NCI-H1694 (cell line): ENCODE measurements at places on chromosomes 1 and 21.

DNA sequence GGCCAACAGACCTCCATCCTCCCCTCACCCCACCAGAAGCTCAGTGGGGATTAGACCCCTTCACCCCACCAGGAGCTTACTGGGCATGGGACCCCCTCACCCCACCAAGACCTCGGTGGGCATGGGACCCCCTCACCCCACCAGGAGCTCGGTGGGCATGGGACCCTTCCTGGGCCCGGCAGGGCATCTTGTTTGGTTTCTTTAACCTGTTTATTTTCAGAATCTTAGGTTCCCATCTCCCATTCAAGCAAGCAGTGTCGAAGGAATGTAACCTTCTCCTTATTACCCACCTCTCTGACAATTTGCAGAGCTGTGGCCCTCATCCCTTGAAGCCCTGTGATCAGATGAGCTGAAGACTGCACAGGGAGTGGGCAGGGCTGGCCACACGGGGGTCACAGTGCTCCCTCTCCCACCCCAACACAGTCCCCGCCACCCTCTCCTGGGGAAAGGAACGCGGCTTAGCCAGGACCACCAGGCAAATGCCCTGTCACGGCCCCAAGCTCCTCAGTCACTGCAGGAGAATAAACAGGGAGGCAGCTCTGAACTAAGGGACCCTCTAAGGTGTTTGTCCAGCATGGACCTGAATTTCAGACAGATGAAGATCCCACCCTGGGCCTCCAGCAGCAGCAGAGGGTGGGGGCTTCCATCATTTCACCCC, 330.0 kb downstream of the NPHP4 start:
- no peak for DNase-seq

GRCh38 chr1:48208251-48208650, 14.3 kb upstream of the SLC5A9 start:
- DNase-seq: no peak

DNA sequence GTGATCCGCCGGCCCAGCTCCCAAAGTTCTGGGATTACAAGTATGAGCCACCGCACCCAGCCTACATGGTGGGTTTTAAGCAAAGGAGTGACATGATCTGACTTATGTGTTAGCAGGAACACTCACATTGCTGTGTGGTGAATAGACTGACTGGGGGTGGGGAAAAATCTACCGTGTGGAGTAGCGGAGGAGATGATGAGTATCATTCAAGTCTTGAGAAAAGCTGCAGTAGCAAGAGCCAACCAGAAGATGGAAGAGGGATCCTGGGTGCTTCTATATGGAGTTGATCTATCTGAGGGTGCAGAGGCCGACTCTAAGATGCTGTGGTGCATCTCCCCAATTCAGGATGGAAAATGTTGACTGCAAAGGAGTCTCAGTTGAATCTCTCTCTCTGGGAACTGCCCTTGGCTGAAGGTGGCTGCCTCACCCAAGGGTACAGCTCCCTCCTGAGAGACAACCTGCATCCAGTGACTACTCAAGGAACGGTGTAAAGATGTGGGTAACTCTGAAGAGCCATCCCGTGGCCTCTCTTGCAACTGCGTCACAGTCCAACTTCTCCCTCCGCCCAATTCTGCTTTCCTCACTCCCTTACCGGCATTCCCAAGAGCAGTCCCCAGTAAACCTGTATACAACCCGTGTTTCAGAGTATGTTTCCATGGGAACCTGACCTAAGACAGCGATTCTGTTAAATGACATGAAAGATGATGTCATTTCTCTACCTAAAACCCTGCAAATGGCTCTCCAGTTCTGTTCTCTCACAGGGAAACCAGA, 7.4 kb upstream of the B3GALNT2 start:
- DNase-seq: no peak

GRCh38 chr1:150302338-150302737, 8.7 kb downstream of the MRPS21 start:
- DNase-seq: no peak

DNA sequence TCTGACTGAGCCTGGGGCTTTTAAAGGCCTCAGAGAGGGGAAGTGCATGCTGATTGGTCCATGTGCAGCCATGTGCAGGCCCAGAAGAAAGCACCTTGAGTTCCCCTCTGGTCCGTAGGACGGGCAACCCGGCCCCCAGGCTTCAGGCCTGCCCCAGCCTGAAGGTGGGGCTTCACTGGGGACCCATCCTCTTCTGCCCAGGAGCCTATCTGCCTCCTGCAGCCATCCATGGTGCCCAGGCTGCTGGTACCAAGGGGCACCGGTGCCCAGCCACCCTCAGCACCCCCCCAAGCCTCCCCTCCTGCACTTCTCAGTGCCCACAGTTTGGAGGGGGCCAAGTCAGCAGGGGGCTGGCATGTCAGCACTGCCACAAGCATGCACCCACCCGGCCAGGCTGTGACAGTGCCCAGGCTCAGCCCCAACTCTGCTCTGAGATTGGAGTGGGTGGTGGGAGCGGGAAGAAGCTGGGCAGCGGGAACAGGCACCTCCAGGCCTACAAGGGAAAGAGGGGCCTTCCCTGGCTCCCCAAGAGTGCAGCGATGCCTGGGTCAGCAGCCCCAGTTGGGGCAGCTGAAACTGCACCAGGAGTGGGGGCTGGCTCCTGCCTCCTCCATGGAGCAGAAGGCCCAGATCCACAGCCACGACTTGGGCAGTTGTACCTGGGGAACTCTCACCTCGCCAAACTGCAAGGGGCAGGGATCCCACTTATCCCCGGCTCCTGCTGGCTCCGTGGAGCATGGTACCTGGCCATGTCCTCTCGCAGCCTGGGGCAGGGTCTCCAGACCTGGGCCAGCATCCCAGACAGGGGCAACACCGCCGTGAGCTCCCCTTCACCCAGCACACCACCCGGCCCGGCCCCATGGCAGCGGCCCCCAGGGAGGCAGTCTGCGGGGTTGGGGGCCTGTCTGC, 11.7 kb downstream of the COL6A2 start:
- DNase-seq: no peak
